Pulmonary artery endothelial cell (primary cell): ENCODE measurements at places on chromosomes 5 and 9.

DNA sequence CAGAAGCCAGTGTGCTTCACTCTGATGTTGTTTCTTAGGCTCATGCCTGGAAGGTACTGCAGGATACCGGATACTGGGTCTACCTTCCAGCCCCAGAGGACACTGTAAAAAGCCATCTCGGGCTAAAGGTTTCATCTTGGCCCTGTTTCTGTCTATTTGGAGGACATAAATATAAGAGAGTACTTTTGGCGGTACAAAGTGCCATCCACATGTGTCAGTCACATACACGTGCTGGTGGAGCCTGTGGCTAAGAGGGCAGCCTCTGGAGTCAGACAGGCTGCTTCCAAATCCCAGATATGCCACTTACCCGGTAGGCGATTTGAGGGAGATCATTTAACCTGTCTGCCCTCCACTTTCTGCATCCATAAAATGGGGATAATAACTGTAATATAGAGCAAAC is 160.4 kb downstream of the NR3C1 start:
- DNase-seq, result no peak

DNA sequence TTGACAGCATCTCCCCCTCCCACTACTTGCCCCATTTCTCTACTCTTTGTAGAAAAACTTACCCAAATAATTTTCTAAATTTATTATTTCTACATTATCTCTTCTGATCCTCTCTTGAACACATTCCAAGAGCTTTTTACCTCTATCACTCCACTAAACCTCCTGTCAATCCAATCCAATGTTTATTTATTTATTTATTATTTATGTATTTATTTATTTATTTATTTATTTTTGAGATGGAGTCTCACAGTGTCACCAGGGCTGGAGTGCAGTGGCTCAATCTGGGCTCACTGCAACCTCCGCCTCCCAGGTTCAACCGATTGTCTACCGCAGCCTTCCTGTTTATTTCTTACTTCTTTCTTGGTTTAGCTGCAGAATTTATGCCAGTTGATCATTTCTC is 178.5 kb upstream of the GAS1 start:
- DNase-seq, result no peak

DNA sequence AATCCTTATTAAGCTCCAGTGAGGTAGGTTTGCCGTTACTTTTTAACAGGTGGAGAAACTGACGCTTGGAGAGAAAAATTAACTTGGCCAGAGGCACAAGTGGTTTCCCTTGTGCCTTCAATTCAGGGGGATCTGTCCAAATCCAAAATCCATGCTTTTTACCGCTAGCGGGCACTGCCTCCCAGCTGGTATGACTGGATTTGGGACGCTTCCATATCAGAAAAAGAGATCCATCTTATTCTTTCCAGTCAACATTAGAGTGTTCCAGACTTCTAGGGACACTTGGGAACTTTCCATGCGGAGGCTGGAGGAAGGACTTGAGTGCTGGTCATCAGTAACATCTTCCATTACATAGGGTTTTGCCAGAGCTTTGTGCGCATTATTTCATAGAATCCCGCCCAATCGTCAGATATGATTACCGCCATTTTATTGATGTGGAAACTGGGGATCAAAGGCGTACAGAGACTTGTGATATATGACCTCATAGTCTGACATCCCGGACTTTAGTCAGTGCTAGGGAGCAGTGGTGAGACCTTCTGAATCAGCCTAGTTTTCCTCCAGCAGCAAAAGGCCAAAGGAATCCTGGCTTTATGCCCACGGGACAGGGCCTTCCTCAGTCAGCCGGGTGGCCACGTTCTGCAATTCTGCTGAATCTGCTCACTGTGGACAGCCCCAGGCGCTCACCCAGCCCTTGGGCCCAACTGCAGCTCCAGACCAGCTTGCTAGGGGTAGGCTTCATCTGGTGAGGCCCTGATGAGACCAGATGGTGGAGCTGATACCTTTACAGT is 1.1 kb upstream of the GNPDA1 start:
- DNase-seq, result peak; percentile 46

DNA sequence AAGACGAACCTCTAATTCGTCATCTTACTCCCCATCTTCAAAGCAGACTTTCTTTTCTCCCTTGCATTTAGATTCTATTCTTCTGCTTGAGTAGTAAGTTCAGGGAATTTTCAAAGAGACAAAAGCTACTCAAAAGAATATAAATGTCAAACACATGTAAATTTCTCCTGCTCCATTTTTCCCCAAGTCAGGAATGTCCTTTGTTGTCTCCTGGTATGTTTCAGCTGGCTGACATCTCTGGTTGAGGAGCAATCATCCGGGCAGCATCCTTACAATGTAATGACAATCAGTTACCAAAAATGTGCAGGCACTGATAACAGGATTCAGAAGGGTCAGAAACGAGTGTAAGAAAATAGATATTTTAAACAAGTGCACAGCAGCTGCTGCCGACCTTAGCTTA is 47.6 kb upstream of the PPP1R2B start:
- no peak for DNase-seq

DNA sequence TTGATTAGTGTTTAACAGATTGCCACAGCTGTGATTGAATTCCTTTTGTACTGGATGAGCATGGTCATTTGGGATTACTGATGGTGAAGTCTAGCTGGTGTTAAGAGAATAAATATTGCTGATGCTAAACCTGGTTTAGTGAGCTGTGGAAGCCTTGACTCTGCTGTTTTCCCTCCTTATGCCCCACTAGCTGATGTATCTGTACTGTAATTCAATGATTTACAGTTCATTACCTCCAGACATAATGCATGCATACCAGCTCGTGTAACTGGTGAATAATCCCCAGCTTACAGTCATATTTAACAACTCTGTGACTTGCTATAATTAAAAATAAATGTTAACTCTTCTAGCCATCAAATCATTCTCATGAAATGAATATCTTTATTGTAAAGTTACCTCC is 1.7 kb upstream of the CMYA5 start:
- no peak for DNase-seq

- no peak for DNase-seq
These were observed 8.9 kb downstream of the TMED7 start for GRCh38 chr5:115616892-115617291.

DNA sequence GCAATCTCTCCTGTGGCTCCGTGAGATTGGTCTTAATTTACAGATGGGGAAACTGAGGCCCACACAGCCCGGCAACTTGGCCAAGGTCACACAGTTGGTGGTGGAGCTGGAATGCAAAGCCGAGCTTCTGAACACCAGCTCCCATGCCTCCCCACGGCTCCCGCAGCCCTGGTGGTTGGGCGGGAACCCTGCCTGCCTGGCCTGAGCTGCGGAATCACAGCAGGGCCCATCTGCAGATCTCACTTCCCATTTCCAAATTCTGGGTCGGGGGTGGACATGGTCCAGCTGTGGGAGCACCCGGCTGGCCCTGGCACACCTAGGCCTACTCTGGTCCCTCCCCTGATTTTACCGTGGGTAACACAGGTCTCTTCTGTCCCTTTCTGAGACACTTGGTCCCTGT is 35.3 kb upstream of the PHYKPL start:
- no peak for DNase-seq

DNA sequence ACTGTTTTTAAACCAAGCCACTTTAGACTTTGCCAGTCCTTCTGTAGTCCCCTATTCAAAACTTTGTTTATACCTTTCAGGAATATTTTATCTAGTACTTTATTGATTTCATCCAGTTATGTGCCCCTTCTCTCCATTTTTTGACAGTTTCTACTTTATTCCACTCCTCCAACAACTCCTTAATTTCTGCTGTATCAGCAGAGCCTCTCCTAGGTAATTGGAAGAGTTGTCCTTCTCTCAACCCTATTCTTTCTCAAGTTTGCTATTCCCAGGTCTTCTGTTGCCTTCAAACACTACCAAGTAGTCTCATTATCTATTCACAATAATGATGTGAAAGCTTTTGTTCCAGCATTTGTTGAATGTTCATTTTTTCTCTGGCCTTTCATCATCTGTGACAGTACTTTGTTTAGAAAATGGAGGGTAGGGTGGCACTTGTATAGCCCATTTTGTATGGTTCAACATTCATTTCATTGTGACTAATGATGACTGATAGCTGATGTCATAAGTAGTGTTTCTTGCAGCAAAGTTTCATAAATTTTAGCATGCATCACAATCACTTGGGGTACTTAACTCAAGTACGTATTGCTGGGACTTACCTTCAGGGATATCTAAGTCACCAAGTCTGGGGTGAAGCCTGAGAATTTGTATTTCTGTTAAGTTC is 204.4 kb upstream of the DMRT1 start:
- DNase-seq, result no peak

GRCh38 chr5:66171349-66172344 is 27.5 kb downstream of the SREK1 start:
- DNase-seq, result peak; percentile 22

- no peak for DNase-seq
These were observed 1058.7 kb upstream of the WWC1 start for GRCh38 chr5:167232675-167233311.

DNA sequence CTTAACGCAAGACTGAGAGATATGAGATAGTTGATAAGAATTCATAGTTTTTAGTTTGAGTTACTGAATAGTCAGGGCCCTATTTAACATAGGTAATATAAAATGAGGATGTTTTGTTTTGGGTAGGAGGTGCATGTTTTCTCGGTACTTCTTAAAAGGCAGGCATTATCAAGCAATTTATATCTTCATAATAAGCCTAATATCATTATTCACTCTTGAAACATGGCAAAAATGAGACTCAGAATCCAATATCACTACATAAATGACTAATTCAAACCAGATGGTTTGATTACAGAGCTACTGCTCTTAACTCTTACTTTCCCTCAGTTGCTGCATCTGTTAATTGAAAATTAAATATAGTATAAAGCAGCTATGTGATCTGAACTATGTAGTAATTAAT is 2038.7 kb downstream of the EFNA5 start:
- DNase-seq, result no peak

DNA sequence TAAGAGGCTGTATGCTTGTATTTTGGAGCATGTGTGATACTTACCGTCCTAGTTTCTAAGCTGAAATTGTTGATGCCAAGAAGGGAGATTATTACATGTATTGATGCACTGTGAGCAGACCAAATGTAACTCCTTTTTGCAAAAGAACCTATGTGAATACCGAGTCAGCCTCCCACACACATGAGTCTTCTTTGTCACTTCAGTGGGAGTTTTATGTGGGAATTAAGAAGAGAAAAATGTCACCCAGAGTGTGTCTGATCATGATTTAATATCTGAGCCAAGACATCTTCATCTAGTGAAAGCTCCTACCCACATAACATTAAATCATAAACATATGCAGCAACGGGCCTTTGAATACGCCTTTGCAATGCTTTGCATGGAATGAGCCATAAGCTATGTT is 380.3 kb upstream of the ACTBL2 start:
- DNase-seq, result no peak

DNA sequence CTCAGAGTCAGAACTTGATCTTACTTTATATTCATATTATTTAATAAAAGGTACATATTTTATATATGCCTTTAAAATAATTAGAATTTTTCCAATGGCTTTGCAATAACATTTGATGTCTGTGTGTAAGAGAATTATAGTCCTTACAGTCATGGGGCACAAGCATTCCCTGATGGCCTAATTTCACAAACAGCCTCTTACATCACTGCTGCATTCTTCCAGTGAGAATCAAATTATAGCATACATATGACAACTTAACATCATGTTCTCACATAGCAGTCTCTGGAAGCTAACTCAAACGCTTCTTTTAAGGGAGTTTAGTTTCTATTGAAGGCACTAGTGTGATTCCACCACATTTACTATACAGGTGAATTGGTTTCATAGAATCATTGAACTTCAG is 15.3 kb upstream of the PRUNE2 start:
- DNase-seq, result no peak

DNA sequence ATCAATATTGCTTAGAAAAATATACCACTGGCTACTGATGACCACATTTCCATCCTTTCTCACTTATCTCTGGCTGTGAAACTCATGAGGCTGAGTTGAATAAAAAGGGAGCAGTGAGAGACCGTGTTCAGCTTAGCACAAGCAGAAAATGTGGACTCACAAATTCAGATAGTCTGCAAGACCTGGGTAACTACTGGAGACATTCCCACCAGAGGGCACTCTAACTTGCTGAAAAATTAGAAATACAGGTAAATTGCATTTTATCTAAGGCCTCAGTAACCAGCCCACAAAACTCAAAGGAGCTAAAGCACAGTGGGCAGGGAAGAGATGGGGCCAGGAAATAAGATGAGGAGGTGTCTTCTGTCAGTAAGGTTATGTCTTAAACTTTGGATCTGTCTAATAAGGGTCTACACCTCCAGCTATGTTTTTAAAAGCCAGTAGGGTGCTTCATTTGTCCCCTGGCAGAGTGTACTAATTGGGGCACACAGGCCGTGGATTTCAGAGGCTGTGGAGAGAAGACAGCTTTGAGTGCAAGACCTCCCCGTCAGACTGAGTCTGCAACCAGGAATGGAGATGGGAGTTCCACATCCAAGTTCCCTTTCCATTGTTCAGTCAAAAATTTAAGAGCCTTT is 8.7 kb upstream of the NDUFB6 start:
- no peak for DNase-seq

DNA sequence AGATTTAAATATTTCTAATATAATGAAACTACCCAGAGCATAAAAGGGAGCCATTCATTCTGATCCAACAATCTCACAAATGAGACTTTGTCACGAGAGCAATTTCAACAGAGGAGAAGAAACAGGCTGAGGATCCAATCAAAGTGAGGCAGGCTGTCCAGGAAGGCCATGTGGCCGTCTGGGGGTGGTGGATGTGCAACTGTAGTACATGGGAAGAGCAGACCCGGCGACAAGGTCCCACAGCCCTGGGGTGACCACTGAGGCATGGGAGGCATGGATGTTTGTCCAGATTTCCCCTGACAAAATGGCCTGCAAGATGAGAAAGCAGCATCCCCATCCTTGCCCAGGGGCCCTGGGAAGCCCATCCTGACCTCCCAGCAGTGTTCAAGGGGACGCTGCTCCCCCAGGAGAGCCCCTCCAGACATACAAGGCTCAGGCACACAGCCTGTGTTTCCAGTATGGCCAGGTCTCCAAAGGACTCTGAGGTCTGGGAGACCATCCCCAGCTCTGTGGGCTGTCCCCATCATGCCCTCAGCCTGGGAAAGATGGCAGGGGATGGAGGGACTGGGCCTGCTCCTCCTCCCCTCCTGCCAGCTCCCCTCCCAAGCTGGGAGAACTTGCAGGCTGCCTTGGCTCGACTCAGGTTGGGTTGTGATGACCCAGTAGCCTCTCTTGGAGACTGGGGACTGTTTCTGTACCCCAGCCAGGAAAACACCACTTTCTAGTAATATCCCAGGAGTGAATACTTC is 27.5 kb upstream of the FCN2 start:
- no peak for DNase-seq

- no peak for DNase-seq
These were observed 442.4 kb upstream of the ZNF462 start for GRCh38 chr9:106420511-106420944.

DNA sequence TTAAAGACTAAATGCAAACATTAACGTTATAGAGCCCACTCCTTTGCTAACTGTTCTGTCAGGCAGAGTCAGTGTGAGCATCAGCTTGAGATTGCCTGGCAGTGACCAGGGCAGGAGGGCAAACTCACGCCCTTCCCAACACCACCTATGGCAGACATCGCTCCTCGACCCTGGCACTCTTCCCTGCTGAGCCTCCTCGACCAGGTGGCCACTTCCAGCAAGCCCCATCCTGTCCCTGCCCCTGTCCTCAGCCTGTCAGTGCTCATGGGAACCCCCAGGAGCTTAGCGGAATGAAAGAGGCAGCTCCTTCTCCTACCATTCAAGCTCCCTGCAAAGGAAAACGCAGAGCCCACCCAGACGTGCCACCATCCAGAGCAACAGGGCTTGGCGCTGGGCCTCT is 42.0 kb downstream of the PRRT1B start:
- no peak for DNase-seq

- no peak for DNase-seq
These were observed 23.9 kb upstream of the LAMC3 start for GRCh38 chr9:130985029-130985428.
